K562 (cell line): ENCODE measurements at places on chromosomes 7 and 10.

GRCh38 chr10:31120961-31121685 is 89.5 kb upstream of the ZNF438 start:
- no peak for DNase-seq

GRCh38 chr7:86949052-86949778 is 110.2 kb downstream of the ELAPOR2 start:
- no peak for DNase-seq

DNA sequence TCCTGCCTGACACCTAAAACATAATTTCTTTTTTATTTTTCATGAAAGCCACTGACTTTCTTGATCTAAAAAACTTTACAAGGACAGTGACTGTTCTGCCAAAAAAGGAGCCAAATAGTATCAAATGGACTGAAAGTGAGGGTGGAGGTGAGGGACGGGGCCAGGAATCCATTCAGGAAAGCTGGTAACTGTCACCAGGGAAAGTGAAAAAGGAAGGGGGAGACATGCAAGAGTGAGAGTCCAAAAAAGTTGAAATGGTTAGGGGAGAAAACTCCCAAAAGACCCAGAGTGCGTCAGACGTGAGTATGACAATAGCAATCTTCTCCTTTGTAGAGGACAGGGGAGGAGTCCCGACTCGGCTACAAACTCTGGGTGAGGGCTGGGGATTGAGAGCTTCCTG is 2.9 kb upstream of the PRAP1 start:
- DNase-seq: no peak

DNA sequence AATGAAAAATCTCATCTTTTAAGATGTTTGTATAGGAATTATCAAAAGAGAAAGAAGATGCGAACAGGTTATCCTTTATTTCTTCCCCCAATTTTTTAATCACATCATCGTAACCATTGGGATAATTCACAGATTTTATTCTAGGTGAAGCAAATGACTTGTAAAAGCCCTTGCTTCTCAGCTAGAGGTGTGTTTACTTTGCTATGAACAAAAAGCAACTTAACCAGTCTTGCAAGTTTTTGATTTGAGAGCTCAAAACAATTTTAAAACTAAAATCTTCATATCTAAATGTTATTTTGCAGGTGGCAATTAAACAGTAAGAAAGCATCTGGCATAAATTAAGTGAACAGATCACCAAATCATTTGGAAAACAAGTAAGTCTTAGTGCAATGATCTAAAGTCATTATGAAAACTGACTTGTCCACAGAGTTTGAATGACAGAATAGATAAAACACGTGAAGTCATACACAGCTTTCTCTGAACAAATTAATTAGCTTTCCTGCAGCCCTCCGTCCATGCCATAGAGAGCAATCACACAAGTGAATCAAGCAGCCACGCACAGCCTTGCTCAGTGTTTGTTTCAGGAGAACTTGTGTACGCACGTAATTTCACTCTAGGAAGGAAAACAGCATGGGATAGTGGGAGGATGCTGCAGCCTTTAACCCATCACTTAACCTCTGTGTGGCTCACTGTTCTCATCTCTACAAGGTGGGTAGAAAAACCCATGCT is 85.0 kb upstream of the ZNF800 start:
- DNase-seq: no peak

- no peak for DNase-seq
Observed at GRCh38 chr7:108802650-108803049, 233.0 kb downstream of the DNAJB9 start.

DNA sequence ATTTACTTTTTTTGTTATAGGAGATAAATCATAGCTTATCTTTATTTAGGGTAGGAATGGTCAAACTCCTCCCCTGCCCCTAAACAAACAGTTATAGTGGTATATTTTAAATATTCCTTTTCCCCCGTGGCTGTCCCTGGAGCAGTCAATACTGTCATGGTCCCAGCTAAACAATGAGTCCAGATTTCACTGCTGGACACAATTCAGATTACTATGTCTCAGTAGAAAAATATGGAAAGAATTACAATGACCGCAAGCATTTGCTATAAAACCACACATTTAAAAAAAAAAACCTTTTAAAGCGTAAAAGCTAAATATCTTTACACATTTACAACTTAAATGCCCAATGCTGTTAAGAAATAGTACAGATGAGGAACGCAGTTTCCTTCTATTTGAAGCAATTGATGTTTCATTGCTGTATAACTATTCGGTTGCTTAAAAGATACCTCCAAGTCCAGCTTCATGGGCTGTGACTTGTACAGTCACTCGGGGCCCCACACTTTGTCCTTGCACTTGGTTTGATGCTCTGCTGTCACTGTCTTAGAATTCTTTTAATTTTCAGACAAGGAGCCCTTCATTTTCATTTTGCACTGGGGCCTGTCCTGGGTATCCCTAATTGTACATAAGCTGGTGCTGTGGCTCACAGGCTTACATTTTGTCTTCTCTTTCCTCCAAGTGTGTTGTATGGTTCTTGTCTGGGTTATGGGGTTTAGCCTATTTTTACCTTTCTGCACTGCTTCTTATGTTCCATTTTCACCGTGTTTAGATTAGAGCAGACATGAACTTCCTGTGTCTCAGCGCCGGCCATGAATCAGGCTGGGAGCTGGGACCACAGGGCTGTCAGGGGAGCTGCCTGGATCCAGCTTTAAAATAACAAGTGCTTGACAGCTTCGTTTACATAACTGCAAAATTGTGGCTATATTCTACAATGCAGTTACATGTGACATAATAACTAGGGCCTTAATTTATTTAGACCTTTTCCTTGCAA is 530.2 kb upstream of the FZD8 start:
- no peak for DNase-seq

- DNase-seq: no peak
Observed at GRCh38 chr10:71201849-71202248, 10.5 kb upstream of the UNC5B start.

- DNase-seq: no peak
Observed at GRCh38 chr10:124002391-124003069, 90.9 kb downstream of the CHST15 start.

GRCh38 chr7:70313271-70313670 is 715.0 kb downstream of the AUTS2 start:
- DNase-seq: no peak

DNA sequence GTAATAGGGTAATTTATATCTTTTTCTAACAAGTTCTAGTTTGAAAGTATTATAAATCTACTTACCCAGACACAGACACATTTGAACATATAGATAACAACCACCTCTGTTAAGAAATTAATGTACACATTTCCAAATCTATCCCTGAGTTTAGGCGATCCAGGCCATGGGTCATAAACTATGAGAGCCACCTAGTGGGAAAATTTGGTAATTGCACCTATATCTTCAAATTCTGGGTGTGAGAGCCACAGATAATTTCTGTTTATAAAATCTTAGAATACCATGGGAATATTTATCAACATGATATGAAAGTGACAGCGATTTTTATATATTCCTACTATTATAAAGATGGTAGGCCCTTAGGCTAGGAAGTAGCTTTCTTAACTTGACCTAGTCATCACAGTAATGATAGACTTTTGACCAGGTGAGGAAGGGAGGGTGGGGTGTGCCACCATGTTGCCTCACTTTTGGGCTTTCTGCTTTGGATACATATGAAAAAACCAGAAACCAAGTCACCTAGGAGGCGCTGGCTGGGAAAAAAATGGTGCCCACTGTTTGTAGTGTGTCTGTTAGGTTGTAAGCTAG is 8.0 kb upstream of the EPHA1 start:
- peak; percentile 81 for DNase-seq
